ENCODE measurements at places on chromosomes 11 and 22. TPM values are rescaled to one million over a fixed set of nuclear protein-coding genes. Genes with fewer than 3 reads are reported as not detected.

DNA sequence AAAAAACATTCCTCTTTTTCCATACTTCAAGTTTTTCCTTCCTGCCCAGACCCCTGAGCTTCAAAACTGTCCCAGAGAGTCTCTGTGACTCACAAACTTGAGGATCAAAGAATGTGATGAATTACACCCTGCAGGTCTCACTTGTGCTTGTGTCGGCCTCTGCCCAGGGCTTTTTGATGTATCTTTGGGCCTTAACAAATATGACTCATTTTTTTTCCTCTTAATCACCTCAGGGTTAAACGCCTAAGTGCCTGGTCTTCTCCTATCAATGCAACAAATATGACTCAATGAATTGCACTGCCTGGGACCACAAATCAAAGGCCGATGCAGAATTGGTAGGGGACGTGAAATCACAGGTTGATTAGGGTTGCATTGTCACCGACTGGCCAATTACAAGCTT lies 267.7 kb downstream of the LARGE1 start:
- DNase-seq: no peak

- DNase-seq: no peak
These were observed 11.4 kb downstream of the CHEK2 start for GRCh38 chr22:28730179-28730578.

GRCh38 chr11:34284811-34285481 lies 72.9 kb downstream of the ABTB2 start:
- no peak for DNase-seq

SH3BP1 gene
- 3.5 TPM for total RNA-seq

GRCh38 chr22:40433416-40434090 lies 63.2 kb downstream of the SGSM3 start:
- no peak for DNase-seq

FADD gene
- total RNA-seq: 47.2 TPM

GAL3ST1 gene
- not detected for total RNA-seq

Measured in LHCN-M2 (cell line).